ENCODE measurements at places on chromosomes 2 and 18.

DNA sequence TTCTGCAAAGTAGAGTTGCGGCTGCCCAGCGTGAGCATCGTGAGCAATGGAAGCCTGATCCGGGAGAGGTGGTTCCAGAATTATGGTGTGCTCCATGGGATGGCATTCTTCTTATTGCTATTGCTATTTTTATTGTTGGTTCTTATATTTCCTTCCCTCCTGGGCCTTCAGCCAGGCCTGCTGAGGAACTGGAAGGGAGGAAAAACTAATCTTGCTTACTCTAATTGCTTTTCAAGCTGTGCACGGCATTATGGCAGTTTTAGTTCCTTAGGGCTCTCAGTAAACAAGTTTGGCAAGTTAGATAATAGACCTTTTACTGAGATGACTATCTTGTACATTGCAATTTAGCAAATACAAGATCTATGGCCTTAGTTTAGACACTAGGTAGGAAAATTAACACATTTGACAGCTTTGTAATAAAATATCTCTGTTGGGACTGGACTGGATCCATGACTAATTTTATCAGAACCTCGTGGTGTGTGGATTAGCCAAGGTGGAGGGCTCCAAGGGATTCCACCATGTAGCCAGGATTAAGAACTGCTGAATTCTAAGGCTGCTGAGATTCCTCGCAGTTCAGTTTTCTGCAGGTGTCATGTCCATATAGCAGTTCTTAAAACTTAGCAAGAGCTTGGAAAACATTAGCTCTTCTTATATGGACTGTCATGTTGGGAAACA lies 6.0 kb downstream of the RSAD2 start:
- no peak for DNase-seq

GRCh38 chr2:236627841-236628240 lies 58.2 kb downstream of the ACKR3 start:
- peak; percentile 17 for DNase-seq

GRCh38 chr18:13036622-13037320 lies 45.6 kb downstream of the CEP192 start:
- DNase-seq: no peak

- no peak for DNase-seq
Observed at GRCh38 chr2:237529452-237530402, 36.6 kb upstream of the PRLH start.

- DNase-seq: no peak
Observed at GRCh38 chr2:55073000-55073983, 23.0 kb upstream of the RTN4 start.

- no peak for DNase-seq
Observed at GRCh38 chr2:105498281-105498846, 99.5 kb upstream of the FHL2 start.

DNA sequence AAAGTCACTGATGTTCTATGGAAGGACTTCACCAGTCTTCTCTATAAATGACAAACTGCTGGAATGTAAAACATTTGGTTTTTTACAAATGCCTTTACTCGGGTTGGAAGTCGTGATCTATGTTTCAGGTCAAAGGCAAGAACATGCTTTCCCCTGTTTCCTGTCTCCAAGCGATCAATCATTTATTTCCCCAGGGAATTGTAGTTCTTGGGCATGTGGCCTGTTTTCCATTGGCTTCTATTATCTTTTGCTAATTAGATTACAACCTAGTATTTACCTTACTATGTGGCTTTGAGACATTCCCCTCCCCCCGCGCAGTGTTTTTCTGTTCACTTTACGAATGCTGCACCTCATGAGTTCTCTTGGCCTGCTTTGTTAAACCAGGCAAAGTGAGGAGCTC lies 684.2 kb downstream of the EPHA4 start:
- DNase-seq: no peak

DNA sequence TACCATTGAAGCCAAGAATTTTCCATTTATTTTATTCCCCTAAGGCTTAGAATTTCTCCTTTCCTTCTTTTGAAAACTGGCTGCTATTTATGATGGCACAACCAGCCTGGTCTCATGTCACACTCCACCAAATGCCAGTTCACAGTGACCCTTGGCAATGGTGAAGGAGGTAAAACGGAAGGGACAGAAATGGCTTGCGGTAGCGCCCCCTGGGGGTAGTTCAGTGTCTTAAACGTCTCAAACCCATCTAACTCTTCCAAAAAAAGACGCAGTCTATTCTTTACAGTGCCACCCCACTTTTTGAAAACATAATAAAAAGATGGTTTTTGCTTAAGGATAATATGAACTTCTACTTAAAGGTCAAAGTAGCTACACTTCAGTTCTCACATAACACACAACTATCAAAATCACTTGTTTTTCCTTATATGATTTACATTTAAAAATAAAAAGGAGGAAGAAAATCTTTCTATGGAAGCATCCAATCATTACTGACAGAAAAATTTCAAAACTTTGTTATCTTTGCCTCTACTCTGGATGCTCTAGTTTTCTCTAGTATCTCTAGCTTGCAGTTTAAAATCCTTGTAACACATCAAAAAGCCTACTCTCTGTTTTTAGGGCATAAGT lies 28.0 kb downstream of the PNO1 start:
- peak; percentile 51 for DNase-seq
